Activated CD4-positive, alpha-beta T cell treated with anti-CD3 and anti-CD28 coated beads for 24 hours (primary cell): ENCODE measurements at places on chromosomes 3 and 15.

DNA sequence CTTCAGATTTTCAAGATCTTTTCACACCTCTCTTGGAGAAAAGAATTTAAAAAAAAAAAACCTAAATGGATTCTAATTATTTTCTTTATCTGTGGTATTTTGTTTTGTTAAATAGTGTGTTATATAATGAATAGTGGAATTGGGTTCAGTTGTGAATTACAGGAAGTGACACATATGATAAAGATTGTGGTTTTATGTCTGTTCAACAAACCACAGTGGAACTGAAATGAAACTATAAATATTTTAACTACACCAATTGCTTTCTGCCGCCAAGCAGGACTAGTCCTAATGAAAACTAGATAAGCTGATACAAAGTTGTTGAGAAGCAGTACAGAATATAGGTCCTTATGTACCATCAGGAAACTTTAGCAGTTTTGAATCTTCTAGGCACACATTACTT is 121.6 kb downstream of the UBE2E2 start:
- DNase-seq = no peak

GRCh38 chr3:117910820-117911521 is 1123.7 kb downstream of the IGSF11 start:
- DNase-seq = no peak

GRCh38 chr15:96180087-96180748 is 150.3 kb upstream of the NR2F2 start:
- DNase-seq = no peak

- DNase-seq = no peak
These were observed 69.3 kb downstream of the CHAC1 start for GRCh38 chr15:41022487-41023090.

GRCh38 chr15:45414215-45414885 is 36.0 kb upstream of the GATM start:
- DNase-seq = no peak

- DNase-seq = peak; percentile 12
These were observed 269.5 kb downstream of the SUCLG2 start for GRCh38 chr3:67384760-67385397.

GRCh38 chr15:37773111-37773860 is 161.2 kb upstream of the TMCO5A start:
- no peak for DNase-seq

DNA sequence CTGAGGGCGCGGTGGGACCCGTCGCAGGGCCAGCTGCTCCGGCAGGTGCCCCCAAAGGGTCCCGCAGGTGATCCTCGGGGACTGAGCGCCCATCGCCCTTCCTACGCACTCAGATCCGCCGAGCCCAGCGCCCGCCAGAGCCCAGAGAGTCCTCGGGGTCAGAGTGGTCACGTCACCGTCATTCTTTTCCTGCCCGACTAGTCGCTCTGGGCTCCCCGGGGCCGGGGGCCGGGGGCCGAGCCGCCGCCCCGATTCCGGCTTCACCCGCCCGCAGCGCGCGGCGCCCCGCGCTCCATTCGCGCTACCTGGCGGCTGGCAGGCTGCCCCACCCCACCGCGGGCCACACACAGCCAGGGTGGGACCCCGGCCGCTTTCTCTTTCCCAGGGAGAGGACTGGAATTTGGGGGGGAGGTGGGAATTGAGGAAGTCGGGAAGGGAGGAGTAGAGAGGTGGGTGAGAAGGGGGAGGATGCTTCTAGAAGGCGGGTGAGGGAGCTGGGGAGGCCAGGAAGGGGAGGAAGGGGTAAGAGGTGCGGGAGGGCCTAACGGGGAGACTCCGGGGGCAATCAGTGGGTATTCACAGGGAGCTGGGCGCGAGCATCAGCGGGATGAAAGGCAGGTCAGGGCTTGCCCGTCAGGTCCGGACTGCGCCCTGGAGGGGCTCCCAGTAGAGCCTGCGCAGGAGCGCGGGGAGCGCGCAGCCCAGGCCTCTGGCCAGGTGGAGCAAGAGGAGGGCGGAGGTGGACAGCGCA is 36.1 kb upstream of the EPHB3 start:
- DNase-seq = no peak

GRCh38 chr3:65672871-65673815 is 365.6 kb downstream of the MAGI1 start:
- no peak for DNase-seq

DNA sequence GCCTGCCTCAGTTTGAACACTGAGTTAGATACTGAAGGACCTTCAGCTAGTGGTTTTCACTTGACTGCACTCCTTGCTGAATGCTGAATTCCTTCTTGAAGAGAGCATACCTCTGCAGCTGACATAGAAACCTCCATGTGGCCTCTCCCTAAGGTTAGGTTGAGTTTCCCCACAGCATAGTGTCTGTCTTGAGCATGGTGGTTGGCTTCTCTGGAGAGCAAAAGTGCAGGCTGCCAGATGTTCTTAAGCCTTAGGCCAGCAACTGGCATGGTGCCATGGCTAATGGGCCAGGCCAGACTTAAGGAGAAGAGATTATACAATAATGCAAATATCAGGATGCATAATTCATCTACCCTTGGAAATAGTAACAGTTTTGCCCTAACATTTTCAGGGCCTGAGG is 545.6 kb upstream of the ZNF385D start:
- DNase-seq = no peak

DNA sequence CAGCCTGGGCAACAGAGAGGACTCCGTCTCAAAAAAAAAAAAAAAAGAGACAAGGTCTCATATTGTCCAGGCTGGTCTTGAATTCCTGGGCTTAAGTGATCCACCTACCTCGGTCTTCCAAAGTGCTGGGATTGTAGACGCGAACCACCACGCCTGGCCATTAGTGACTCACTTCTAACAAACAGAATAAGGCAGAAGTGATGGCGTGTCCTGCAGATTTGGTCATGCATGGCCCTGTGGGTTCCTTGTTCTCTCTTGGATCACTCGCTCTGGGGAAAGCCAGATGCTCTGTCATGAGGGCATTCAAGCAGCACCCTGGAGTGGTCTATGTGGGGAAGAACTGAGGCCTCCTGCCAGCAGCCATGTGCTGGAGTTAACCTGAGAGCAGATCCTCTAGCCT is 27.4 kb upstream of the TJP1 start:
- DNase-seq = no peak

- DNase-seq = no peak
These were observed 763.3 kb upstream of the CFAP20DC start for GRCh38 chr3:59813148-59813538.

- no peak for DNase-seq
These were observed 623.8 kb upstream of the AGTR1 start for GRCh38 chr3:148073721-148074456.

GRCh38 chr3:117631781-117632180 is 922.2 kb downstream of the TUSC7 start:
- DNase-seq = no peak

DNA sequence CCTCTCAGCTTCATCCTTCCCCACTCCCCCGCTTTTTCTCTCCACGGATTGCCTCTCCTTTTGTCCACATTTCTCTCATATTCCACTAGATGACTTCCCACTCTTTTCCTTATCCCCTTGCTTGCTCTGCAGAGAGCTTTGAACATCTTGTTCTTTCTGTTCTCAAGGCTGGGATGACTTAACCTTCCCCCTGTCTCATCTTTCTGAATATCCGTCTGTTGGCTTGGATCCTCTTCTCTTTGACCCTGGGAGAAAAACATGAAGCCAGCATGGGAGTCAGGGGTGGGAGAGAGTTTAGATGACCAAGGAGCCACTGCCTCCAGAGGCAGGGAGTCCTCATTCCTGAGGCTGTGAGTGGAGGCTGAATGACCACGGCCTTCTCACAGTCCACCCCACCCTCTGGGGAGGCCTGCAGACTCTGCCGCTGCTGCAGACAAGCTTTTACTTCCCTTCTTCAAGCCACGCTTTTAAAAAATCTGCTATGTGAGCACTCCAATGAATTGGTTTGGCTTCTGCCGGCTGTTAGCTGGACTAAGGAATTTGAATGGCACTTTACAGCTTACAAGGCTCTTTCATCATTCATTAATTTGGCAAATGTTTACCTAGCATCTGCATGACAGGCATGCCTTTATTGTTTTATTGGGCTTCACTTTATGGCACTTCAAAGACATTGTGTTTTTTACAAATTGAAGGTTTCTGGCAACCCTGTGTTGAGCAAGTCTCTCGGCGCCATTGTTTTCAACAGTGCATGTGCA is 111.6 kb upstream of the SLC6A6 start:
- DNase-seq = no peak

GRCh38 chr3:197258168-197258755 is 40.1 kb downstream of the DLG1 start:
- no peak for DNase-seq

DNA sequence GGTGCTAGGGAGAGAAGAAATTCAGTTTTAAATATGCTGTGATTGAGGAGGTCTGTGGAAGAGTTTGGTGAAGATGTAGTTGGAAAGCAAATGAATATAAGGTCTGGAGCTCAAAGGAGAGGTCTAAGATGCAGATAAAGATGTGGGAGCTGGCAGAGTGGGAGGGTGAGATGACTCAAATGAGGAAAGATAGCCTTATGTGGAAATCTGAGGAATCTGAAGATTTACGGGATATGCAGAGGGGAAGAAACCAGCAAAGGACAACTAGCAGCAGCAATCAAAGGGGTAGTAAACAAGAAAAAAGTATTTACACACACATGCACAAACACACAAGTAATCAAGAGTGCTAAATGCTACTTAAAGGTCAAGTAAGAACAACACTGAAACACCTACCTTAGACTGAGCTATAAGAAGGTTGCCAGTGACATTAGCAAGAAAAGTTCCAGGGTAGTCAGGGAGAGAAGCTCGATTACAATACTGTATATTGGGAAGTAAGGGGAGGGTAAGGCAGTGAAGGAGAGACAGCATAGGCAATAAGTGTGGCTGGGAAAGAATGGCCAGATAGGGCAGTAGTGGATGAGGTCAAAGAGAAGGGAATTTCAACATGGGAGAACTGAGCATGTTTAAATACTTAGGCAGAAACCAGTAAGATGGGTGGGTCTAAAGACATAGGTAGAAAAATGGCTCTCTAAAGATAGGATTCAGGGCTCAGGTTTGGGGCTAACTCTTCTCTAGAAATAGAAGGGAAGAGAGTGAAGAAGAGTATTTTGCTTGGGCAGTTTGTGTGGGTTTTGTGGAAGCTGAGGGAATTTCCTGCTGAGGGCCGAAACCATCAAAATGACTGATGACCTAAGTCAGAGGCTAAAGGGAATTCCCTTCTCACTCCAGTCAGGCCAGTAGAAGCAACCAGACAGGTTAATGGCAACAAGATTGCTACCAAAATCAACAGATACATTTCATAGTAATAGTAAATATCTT is 8.9 kb downstream of the CMTM6 start:
- no peak for DNase-seq

GRCh38 chr3:52844290-52844975 is 9.6 kb upstream of the MUSTN1 start:
- DNase-seq = no peak

- no peak for DNase-seq
These were observed 54.2 kb downstream of the FBXL2 start for GRCh38 chr3:33331414-33331813.
